GM23248 (cell line): ENCODE measurements at places on chromosomes 7 and 10. TPM values are rescaled to one million over a fixed set of nuclear protein-coding genes. Genes with fewer than 3 reads are reported as not detected.

GPR26 gene
- not detected in 2 replicates for polyA plus RNA-seq

SLC13A1 gene
- not detected in 2 replicates for polyA plus RNA-seq

EPHA1 gene
- polyA plus RNA-seq = 0.80 and 0.83 TPM in 2 replicates

HMX3 gene
- polyA plus RNA-seq = not detected in 2 replicates

SPAG6 gene
- polyA plus RNA-seq = not detected in 2 replicates

TMEM254 gene
- polyA plus RNA-seq = 38.4 and 39.2 TPM in 2 replicates

OPN4 gene
- polyA plus RNA-seq = not detected in 2 replicates

NEUROD6 gene
- not detected in 2 replicates for polyA plus RNA-seq

IDI2 gene
- not detected in 2 replicates for polyA plus RNA-seq

GNGT1 gene
- polyA plus RNA-seq = not detected in 2 replicates
